ENCODE measurements at places on chromosomes 11 and 22.
A peak's percentile ranks its signal among the peaks of the same experiment; 100 is the strongest.

DNA sequence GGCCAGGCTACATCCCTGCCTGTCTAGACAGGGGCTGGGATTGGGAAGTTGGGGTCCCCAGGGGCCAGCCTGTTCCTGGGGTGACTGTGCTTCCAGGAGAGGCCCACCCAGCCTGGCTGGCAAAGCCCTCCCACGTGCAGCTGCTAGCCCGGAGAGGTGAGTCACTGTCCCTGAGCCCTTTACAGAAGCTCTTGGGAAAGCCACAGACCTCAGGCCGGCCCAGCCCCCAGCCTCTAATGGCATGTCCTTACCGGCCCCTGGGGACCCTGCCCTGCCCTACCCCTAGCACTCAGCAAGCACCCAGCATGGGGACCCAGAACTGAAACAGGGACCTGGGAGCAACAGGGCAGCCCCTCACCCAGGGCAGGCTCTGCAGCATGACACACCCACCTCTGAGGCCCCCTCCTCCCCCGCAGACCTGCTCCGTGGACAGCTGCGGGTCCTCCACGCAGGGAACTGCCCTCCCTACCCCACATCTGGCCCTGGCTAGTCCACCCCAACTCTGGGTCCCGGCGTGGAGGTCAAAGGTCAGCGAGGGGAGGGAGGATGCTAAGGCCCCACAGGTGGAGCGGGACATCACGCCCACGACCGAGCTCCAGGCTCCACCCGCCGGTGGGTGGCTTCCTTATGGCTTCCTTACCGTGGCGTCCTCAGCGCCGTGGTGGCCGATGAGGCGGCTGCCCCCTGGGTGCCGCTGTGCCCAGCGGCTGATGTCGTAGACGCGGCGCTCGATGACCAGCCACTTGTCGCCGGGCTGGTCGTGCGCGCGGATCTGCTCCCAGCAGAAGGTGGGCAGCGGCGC is 615 bp downstream of the FADS3 start:
- no peak for DNase-seq

DNA sequence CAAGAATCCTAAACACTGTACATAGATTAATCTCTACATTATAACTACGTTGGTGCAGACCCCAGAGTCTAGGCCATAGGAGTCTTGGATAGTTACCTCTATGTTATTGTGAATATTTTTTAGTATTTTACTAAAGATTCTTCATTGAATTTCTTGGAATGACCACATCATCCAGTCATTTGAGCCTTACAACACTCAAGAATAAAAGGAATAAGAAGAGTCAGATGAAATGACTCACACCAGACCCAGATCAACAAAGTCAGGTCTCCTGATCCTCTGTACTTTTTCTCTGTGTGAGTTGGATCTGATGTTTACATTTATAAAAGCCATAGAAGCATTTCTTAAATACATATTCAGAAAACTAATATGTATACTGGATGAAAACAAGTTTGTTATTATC is 179.2 kb upstream of the ARHGAP20 start:
- no peak for DNase-seq

DNA sequence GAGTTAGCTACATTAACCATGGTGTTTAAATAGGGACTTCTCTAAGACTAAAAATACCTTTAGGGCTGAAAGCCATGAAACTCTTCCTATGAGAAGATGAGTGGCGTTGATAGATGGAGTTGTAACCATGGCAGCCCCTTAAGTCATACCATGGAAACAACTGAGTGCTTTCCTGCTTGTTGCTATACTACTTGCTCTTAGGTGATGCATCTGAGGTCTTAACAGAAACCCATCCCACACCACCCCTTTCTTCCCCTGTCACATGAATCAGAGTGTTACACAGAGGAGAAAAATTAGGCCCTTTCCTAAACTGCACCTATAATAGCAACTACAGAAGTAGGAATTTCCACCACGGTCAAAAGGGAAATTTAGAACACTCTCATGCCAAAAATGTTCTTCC is 64.3 kb upstream of the ZC3H12C start:
- no peak for DNase-seq

- peak; percentile 39 for DNase-seq
These were observed 3.9 kb downstream of the HTATIP2 start for GRCh38 chr11:20367313-20367948.

- DNase-seq = no peak
These were observed 6.4 kb downstream of the A4GALT start for GRCh38 chr22:42714308-42714707.

GRCh38 chr11:111878385-111878848 is 548 bp downstream of the FDXACB1 start:
- no peak for DNase-seq

DNA sequence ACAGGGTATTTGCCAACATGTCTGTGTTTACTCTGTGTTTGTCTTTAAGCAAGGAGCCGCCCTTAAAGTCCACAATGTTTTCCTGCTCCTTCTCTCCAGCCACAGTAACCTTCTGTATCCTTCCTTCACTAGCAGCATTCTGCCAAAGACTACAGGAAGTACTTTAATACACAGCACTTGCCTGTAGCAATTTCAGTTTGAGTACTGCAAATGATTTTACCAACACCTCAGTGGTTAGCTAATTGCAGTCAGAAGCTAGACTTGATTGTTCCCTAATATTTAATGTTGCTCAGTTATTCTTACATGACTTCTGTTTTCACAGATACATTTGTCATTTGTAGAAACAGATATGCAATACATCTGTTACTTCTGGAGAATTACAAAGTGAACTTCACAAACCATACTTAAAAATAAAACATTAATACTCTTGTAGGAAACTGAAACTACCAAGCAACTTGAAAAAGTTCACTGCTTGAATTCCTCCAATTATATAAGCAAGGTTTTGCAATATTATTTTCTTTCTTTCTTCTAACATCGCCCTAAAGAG is 69.1 kb downstream of the FCHSD2 start:
- DNase-seq = no peak

DNA sequence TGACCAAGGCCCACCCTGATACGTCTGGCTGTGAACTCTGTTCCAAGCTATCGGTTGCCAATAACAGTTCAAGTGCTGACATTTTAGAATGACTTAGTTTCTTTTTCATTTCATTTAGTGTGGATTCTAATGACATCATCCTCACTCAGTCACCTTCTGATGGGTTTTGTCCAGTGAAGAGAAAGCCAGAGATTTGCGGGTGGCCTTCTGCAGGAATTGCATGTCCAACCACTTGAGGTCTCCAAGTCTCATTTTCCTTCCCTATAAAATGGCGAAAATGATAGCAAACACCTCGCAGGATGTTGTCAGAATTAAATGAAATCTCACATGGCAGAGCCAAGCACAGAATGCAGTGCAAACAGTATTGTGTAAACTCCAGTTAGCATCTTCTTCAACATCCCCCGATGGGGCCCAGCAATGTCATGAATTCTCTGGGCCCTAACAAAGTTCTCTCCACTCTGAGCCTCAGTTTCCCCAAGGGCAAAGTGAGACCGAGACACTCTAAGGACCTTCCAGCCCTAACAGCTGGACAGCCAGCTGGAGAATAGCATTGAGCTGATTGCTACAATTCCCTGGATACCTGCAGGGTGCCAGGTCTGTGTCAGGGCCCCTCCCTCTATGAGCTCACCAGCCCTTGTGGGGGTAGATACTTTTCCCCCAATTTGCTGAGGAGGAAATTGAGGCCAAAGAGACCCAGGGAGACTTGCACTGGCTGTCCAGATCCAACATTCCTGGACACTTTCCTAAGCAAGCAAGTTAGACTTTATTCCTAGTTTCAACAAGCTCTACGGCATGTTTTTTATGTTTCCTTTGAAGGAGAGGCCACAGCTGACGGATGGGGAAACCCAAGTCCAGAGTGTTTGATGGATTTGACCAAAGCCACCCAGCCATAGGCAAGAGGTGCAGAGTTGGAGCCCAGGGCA is 286.7 kb downstream of the MN1 start:
- DNase-seq = no peak

GRCh38 chr11:110530900-110531741 is 101.4 kb downstream of the FDX1 start:
- DNase-seq = no peak

- DNase-seq = no peak
These were observed 15.7 kb downstream of the GLB1L2 start for GRCh38 chr11:134347441-134347840.

DNA sequence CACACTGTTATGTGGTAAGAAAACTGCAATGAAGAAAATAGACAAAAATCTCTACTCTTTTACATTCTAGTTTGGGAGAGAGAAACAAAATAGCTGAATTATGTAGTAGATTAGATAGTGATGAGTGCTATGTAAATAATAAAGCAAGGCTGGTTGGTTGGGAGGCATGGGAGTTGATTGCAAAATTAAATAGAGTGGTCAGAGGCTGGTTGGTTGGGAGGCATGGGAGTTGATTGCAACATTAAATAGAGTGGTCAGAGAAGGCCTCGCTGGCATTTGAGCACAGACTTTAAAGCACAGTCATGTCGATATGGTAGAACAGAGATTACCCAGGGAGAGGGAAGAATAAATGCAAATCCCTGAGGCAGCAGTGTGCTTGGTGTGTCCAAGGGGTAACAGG is 22.4 kb downstream of the SIK2 start:
- no peak for DNase-seq

DNA sequence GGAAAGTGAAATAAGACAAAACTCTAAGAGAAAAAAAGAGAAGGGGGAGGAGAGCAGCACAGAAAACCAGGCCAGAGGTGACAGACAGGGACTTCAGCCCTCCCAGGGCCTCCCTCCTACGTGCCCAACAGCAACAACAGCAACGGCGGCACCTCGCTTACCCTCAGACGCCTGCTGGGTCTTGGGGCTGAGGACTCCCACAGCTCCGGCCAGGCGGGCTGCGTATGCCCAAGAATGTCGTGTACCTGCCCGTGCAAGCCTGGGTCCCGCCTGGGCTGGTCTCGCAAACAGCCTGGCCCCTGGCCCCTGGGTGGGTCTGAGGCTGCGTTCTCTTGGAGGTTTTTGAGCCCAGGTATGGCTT is 30.5 kb downstream of the ARAP1 start:
- DNase-seq = peak; percentile 25

DNA sequence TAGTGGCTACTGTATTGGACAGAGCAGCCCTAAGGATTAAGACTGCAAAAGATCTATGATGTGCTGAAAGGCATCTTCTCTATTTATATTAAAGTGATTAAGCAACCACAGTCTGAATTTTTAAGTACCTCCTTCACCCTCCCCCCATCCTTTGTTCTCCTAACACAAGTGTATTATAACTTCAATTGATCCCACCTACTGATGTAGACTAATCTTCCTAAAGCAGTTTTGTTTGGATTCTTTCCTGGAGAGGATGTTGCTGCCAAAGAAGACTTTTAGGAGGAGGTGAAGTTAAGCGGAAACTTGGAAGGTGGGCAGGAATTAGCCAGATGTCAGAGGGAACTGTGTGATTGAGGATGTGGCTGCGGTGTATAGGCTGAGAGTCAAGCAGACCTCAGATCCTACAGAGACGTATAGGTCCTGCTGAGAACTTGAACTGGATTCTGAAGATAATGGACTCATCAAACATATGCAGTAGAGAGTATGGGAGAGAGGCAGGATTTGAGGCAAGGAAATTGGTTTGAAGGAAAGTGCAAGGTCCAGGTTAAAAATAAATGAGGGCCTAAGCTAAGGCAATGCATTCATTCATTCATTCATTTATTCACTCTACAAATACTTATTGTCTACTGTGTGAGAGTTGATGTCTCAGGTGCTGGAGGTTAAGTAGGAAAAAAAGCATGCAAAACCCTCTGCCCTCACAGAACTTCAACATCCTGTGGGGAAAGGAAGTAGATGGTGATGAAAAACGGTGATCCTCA is 5.2 kb upstream of the RASSF10 start:
- no peak for DNase-seq

DNA sequence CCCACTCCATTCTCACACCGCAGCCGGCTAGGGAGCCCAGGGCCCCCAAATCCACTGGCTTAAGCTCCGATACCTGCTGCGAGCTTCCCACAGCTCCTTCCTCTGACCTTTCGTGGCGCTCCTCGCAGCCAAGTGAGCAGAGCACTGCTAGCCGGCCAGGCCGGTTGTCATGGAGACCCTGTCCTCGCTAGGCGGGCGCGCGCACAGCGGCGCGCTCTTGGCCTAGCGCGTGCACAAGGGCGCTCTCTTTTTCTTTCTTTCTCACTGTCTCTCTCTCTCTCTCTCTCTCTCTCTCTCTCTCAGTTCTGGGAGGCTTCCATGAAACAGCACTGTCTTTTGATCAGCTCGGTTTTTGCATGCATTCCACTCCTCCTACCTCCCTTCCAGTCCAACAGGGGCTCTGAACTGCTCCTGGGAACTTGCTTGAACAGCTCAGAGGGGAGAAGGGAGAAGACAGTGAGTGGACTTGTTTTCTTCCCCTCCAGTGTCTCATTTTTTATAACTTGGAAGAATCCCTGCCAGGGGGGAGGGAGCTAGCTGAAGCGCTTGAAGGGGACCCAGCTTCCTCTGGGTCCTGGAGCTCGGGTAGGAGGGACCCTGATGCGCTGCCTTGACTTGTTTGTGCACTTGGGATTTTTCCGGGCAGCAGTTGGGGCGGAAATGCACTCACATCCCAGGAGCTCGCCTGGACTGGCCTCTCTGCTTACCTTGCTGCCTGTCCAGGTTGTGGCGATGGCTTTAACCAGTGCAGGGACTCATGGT is 100.3 kb upstream of the AKIP1 start:
- DNase-seq = no peak

GRCh38 chr11:132853886-132854285 is 678.4 kb downstream of the OPCML start:
- DNase-seq = no peak

DNA sequence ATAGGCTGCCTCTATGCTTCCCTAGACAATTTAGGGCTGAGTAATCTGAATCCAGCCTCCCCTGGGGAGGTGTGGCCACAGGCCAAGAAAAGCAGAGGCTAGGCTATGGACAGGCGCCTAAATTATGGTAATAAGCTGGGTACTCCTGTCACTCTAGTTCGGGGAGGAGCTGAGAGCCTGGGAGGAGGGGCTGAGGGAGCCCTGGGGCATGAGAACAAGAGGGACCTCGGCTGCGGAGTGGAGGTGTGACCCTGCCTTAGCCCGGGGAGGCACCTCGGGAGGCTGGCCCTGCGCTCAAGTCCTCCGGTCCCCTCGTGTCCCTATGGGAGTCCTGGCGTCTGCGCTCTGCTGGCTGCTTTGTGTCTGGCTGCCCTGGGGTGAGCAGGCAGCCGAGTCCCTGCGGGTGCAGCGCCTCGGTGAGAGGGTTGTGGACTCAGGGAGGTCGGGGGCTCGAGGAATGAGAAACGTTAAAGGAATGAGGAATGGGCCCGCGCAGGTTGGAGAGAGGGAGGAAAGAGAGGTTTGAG is at the start of gene OTOG:
OTOG (plus strand) TSS at position 209 of the 527 bp plus-strand sequence; CDS start at position 323, 114 bp downstream.
- DNase-seq = no peak

GRCh38 chr11:2748814-2749554 is 49.2 kb upstream of the KCNQ1OT1 start:
- DNase-seq = no peak

GRCh38 chr11:2776351-2777061 is 76.7 kb upstream of the KCNQ1OT1 start:
- no peak for DNase-seq

GRCh38 chr11:33474866-33475265 is 217.7 kb downstream of the HIPK3 start:
- no peak for DNase-seq

GRCh38 chr11:47943721-47944586 is 36.4 kb upstream of the PTPRJ start:
- DNase-seq = no peak

All from stimulated activated CD8-positive, alpha-beta memory T cell treated with anti-CD3 and anti-CD28 coated beads, Interleukin-12 subunit alpha, Interleukin-12 subunit beta, amount 100 ng/mL, for 1 hour (primary cell).